Effector memory CD4-positive, alpha-beta T cell (primary cell): ENCODE measurements at places on chromosomes 4 and X.
A peak's percentile ranks its signal among the peaks of the same experiment; 100 is the strongest.

- H3K4me3 ChIP-seq, result no peak overlapping the region
- no peaks in the 10 kb centered on the region for H3K27me3 ChIP-seq
- DNase-seq, result no peak
- peaks cover 3% of the 10 kb centered on the region for H3K4me1 ChIP-seq
- no peak overlapping the region for H3K27ac ChIP-seq
- H3K36me3 ChIP-seq, result peaks cover 19% of the 10 kb centered on the region
Measured at GRCh38 chrX:19350941-19351384, 7.2 kb downstream of the PDHA1 start.

DNA sequence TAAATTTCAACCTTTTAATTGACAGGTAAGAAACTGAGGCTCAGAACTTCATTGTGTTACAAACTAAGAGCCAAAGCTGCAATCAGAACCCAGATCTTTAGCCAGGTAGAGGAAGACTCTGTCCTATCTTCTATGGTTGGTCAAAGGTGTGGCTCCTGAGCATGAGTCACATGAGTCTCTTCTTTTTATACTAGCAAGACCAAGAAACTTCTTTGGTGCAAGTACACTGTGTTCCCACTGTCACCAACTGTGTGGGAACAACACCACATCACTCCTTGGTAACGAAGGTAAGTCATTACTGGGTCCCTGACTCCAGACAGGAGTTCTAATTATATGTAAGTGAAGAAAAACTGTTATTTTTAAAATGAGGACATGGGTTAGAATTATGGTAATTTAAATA is 290.1 kb downstream of the INPP4B start:
- peak overlapping the region; percentile 31 for H3K4me3 ChIP-seq
- no peaks in the 10 kb centered on the region for H3K27me3 ChIP-seq
- H3K36me3 ChIP-seq, result no peaks in the 10 kb centered on the region
- DNase-seq, result no peak
- H3K4me1 ChIP-seq, result peaks cover 31% of the 10 kb centered on the region

- no peak overlapping the region for H3K27ac ChIP-seq
- H3K27me3 ChIP-seq, result no peaks in the 10 kb centered on the region
- no peaks in the 10 kb centered on the region for H3K36me3 ChIP-seq
- no peaks in the 10 kb centered on the region for H3K4me1 ChIP-seq
- H3K4me3 ChIP-seq, result no peak overlapping the region
Measured at GRCh38 chr4:81049907-81050306, 19.4 kb downstream of the BMP3 start.

DNA sequence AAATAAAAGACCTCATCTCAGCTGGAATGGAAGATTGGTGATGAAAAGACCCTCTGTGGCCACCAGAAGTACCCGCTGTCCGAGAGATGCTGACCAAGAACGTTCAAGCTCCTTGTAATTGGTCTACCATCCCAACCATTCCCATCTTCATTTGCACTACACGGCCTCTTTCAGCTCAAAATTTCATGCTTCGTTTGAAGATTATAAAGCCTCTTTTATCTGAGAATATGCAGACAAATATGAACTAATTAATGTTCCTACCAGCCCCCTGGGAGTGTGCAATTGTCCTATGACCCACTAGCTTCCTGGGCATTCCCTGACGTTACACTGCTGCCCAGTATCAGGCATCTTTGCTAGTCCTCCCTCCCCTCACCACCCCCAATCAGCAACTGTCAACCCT is 583.7 kb downstream of the MID1IP1 start:
- H3K4me1 ChIP-seq, result no peaks in the 10 kb centered on the region
- no peaks in the 10 kb centered on the region for H3K27me3 ChIP-seq
- H3K27ac ChIP-seq, result no peak overlapping the region
- no peak overlapping the region for H3K4me3 ChIP-seq

DNA sequence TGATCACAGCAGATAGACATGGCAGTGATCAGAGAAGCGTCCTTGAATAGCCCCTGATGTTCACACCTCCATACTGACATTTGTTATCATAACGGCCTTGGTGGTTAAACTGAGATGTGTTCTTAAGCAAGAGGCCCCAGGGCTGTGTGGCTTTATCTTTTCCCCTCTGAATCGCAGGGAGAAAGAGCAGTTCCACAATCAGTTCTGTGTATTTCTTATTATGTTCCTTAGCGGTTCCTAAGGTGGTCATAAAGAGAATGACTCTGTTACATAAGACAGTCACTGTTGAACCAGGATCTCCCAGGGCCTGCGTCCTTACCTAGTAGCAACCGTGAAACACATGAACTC is 52.8 kb upstream of the CBR4 start:
- no peak overlapping the region for H3K27ac ChIP-seq
- no peak overlapping the region for H3K4me3 ChIP-seq

- no peaks in the 10 kb centered on the region for H3K27me3 ChIP-seq
- no peak overlapping the region for H3K4me3 ChIP-seq
- H3K4me1 ChIP-seq, result no peaks in the 10 kb centered on the region
- H3K36me3 ChIP-seq, result no peaks in the 10 kb centered on the region
Measured at GRCh38 chr4:160251522-160252170, 1148.8 kb downstream of the RAPGEF2 start.

DNA sequence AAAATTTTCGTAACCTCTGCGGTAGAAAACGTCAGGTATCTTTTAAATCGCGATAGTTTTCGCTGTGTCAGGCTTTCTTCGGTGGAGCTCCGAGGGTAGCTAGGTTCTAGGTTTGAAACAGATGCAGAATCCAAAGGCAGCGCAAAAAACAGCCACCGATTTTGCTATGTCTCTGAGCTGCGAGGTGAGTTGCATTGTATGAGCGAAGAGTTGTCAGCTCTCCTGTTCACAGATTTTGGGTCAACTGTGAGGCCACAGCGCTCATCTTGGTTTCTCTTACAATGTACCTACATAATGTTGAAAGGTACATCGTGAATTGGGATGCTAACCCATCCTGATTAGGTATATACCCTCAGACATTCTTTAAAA is 486 bp downstream of the CLCN3 start:
- peaks cover 24% of the 10 kb centered on the region for H3K4me1 ChIP-seq
- peak overlapping the region; percentile 86 for H3K4me3 ChIP-seq
- no peaks in the 10 kb centered on the region for H3K36me3 ChIP-seq
- no peaks in the 10 kb centered on the region for H3K27me3 ChIP-seq

- no peak overlapping the region for H3K4me3 ChIP-seq
- no peak overlapping the region for H3K27ac ChIP-seq
- no peak for DNase-seq
- H3K4me1 ChIP-seq, result no peaks in the 10 kb centered on the region
- no peaks in the 10 kb centered on the region for H3K27me3 ChIP-seq
- no peaks in the 10 kb centered on the region for H3K36me3 ChIP-seq
Measured at GRCh38 chrX:42242004-42242403, 318.6 kb upstream of the CASK start.

- no peak overlapping the region for H3K27ac ChIP-seq
- H3K4me1 ChIP-seq, result no peaks in the 10 kb centered on the region
- no peak overlapping the region for H3K4me3 ChIP-seq
- DNase-seq, result no peak
Measured at GRCh38 chr4:182975806-182976205, 58.6 kb upstream of the DCTD start.

- no peak for DNase-seq
- H3K36me3 ChIP-seq, result no peaks in the 10 kb centered on the region
- no peak overlapping the region for H3K27ac ChIP-seq
- no peaks in the 10 kb centered on the region for H3K27me3 ChIP-seq
Measured at GRCh38 chr4:147788791-147789190, 56.9 kb downstream of the ARHGAP10 start.

- no peaks in the 10 kb centered on the region for H3K27me3 ChIP-seq
- DNase-seq, result no peak
- H3K4me3 ChIP-seq, result no peak overlapping the region
- H3K36me3 ChIP-seq, result no peaks in the 10 kb centered on the region
- H3K27ac ChIP-seq, result no peak overlapping the region
Measured at GRCh38 chrX:72123471-72124185, 8.1 kb downstream of the RTL5 start.

DNA sequence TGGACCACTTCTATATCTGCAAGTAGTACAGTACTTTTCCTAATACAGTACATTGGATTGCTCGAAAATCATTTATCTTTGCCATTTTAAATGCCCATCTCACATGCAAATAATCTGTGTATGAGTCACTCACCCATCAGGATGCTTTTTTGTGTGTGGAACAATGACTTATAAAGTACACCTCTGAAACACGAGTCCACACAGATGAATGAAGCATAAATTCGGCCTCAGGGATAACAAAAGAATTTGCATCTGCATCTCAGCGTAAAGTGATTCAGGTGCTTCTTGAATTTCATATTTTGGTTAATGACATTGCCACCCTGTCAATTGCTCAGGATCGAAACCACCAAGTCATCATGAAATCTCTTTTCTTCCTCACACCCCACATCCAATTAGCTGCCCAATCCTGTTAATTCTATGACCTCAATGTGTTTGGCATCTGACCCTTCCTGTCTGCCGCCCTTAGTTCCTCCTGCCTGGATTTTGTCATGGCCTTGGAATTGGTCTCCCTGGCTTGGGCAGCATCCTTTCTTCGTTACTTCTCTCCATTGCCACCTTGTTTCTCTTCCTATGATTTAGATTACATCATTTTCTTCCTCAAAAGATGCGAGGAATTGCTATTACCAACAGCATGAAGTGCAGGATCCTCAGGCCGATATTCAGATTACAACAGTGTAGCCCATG is 161.6 kb upstream of the MID1 start:
- H3K36me3 ChIP-seq, result no peaks in the 10 kb centered on the region
- no peaks in the 10 kb centered on the region for H3K27me3 ChIP-seq
- no peaks in the 10 kb centered on the region for H3K4me1 ChIP-seq
- DNase-seq, result no peak

DNA sequence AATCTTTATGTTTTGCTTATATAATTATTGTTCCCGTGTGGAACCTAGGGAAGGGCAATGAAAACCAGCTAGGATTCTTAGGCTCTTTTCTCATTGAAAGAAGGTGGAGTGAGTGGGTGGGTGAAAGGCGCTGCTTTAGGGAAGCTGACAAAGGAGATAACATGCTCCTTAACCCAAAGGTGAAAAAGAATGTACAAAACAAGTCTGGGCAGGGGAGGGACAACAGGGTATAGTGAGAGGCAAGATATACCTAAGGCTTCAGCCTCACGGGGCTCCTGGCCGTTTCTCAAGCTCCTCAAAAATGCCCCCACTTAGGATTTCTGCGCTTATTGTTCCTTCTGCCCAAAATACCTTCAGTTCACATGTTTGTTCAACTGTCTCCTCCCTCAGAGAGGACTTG is 1.8 kb downstream of the SH2D1A start:
- peaks cover 9% of the 10 kb centered on the region for H3K4me1 ChIP-seq
- no peaks in the 10 kb centered on the region for H3K27me3 ChIP-seq
- H3K36me3 ChIP-seq, result no peaks in the 10 kb centered on the region
- DNase-seq, result no peak
- H3K27ac ChIP-seq, result peak overlapping the region; percentile 78
- H3K4me3 ChIP-seq, result peak overlapping the region; percentile 58
